Activated naive CD4-positive, alpha-beta T cell treated with Interleukin-2 at 50 U/mL for 16 hours (primary cell): ENCODE measurements at places on chromosomes 5 and 9.

- DNase-seq = no peak
Measured at GRCh38 chr9:13786131-13786530, 506.6 kb upstream of the MPDZ start.

DNA sequence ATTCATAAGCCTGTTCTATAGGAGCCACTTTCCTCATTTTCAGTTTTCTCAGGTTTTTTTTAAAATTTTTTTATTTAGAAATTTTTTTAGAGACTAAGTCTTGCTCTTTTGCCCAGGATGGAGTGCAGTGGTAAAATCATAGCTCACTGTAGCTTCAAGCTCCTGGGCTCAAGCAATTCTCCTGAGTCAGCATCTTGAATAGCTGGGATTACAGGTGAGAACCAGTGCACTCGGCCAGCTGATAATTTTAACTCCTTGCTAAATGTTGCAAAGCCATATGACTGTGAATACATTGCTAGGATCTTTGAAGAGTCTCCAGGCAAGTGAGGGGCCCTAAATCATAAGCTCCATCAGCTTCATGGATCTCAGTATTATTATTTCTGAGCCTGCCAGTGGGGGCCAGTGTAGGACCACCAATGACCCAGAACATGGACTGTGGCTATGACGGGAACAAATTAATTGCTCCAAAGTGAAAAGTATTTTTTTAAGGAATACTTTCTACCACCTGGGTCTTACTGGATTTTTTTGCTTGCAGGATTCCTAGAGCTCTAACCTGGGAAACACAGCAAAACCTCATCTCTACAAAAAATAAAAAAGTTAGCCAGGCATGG lies 5.7 kb upstream of the GAPVD1 start:
- no peak for DNase-seq

DNA sequence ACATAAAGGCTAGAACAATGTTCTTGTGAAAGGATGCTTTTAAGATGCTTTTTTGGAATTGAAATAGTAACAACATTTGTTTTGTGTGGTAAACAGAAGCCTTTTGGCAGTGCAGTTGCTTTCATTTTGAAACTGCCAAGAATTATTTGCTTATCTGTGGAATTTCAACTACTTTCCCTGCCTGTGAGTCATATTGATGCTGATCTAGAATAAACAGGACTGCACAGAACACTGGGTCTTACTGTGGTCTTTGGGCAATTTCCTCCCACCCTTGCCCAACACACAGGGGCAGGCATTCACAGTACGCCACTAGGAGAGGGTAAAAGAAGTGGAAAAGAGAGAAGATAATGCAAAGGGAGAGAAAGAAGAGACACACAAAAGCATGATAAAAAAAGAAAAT lies 483.7 kb downstream of the ELAVL2 start:
- DNase-seq = no peak

GRCh38 chr9:91800473-91801030 lies 149.5 kb downstream of the ROR2 start:
- no peak for DNase-seq

DNA sequence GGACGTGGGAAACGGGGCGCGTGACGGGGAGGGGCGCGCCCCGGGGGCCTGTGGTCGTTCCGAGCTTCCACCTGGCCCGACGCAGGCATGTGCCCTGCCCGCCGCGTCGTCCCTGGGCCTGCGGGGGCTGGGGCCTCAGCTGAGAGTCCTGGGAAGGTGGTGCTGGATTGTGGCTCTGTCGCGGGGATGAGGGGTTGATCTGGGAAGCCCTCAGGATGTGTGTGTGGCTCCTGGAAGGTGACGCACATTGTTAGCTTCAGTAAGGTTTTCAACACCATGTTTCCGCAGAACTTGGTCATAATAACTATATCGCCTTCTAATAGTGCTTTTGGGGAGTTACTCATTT lies 589.1 kb downstream of the MTRR start:
- DNase-seq = no peak

DNA sequence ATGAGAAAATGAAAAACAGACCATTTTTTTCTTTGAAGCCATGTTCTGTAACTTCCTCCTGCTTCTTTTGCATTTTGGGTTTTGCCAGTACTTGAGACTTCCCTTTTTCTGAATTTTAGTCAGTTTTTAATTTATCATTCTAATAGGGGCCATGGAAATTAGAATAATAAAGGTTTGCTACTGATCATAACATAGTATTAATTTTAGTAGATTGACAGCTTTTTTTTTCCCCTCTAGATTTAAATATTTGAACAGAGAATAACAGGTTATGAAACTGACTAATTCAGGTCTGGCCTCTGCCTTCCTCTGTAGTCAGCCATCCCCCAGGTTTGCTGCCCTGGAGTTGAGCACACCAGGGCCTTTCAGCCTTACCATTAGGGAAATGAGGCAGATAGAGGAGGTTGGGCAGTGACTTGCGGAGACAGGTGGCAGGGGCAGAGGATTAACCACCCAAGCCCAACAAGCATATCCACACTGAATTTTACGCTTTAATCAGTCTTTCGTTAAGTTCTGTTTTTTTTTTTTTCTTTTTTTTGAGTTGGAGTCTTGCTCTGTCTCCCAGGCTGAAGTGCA lies 80.1 kb upstream of the TNFAIP8 start:
- peak; percentile 58 for DNase-seq

DNA sequence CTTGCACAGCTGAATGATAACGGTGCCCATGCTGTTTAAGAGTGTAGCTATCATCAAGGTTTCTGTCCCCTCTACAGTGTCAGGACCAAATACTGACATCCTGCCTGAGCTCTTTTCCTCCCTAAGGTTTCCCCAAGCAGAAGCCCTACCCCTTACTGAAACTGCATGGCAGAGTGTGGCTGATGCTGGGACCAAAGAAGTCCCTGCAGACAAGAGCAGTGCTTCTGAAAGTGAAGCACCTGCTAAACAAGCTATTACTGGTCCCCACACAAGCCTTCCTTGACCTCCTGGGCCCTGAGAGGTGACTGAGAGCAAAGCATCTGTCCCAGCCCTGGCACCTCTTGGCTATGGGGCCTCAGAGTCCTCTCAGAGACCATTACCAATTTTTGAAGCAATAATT lies 56.1 kb downstream of the CFAP90 start:
- DNase-seq = no peak

DNA sequence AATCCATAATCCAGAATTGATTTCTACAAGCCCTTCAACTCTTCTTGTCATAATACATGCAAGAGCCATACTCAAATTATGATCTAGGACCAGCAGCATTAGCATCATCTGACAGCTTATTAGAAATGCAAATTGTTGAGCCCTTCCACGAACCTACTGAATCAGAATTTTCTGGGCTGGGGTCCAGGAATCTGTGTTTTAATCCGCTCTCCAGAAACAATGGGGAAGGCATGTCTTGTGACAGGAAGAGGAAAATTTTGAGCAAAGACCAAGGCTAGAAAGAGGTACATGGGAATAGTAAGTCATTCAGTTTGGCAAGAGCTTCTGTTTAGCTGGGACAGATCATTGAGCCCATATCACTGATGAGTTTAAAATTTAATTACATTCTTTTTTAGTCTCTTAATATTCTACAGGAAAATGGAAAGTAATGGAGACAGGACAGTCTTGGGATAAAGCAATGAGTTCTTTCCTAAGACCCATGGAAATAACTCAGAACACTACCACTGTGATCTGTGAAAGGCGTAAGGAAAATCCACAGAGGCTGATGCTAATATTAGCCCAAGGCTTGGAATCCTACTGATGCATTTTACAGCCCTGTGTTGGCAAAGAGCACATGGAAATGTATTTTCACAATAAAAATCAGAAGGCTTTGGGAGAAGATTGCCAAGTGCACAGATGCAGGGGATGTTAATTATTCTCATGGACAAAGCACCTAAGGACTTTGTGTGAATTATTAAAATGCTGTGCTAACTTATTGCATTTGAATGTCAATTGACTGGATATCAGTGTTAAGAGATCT lies 73.7 kb upstream of the STK32A start:
- no peak for DNase-seq

GRCh38 chr9:91546574-91546973 lies 122.9 kb upstream of the NFIL3 start:
- no peak for DNase-seq

GRCh38 chr9:118940473-118940872 lies 428.8 kb downstream of the BRINP1 start:
- no peak for DNase-seq

- no peak for DNase-seq
Measured at GRCh38 chr9:87642330-87643106, 83.4 kb upstream of the CTSL start.

GRCh38 chr5:154285661-154286408 lies 95.3 kb downstream of the GALNT10 start:
- no peak for DNase-seq

- no peak for DNase-seq
Measured at GRCh38 chr9:36116593-36116992, 19.9 kb upstream of the GLIPR2 start.
